ENCODE measurements at places on chromosomes 1 and 21.
A peak's percentile ranks its signal among the peaks of the same experiment; 100 is the strongest.

DNA sequence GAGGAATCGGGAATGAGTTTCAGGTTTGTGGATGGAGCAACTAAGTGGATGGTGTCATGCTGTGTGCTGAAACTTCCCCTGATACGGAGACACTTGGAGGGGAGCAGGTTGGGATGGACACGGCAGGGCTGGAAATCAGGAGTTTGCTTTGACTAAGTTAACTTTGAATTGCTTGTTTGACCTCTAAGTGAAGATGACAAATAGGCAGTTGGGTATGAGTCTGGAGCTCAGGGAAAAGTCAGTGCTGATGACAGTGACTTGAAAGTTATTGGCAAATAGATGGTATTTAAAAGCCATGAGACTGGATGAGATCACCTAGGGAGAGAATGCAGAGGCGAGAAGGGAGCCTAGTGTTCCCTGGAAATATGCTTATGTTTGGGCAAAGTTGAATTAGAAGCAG, 12.8 kb upstream of the ZSCAN20 start:
- no peak for DNase-seq

DNA sequence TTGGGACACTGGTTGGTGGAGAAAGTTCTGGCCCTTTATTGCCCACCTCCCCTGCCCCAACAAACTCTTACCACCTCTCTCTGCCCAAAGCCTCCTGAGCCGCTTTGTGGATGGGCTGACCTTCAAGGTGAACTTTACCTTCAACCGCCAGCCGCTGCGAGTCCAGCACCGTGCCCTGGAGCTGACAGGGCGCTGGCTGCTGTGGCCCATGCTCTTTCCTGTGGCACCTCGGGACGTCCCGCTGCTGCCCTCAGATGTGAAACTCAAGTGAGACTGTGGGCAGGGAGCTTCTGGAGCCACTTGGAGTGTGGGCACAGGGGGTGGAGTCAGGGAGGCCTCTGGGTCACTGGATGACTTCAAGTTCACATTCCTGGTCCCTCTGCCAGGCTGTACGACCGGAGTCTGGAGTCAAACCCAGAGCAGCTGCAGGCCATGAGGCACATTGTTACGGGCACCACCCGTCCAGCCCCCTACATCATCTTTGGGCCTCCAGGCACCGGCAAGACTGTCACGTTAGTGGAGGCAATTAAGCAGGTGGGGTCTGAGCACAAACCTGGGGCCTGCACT, 12.5 kb downstream of the RHOC start:
- DNase-seq = no peak

GRCh38 chr1:214991691-214992315, 90.7 kb upstream of the KCNK2 start:
- no peak for DNase-seq

GRCh38 chr1:232990176-232991128, 40.0 kb downstream of the NTPCR start:
- no peak for DNase-seq

DNA sequence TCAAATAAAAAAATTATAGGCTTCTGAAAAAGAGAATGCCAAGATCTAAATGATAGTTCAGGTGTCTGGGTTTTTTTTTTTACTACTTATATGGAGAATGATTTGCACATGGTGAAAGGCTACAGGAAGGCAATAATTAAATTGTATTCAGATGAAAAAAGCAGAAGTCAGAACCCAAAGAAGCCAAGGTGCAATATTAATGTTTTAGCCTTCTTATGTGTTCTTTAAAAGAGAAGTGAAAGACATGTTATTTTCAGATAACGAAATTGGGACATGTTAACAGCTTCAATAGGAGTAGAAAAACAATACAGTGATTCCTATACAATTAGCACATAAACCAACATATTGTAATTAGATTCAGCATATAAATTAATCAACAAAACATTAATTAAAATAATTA, 452.9 kb upstream of the PRMT6 start:
- no peak for DNase-seq

DNA sequence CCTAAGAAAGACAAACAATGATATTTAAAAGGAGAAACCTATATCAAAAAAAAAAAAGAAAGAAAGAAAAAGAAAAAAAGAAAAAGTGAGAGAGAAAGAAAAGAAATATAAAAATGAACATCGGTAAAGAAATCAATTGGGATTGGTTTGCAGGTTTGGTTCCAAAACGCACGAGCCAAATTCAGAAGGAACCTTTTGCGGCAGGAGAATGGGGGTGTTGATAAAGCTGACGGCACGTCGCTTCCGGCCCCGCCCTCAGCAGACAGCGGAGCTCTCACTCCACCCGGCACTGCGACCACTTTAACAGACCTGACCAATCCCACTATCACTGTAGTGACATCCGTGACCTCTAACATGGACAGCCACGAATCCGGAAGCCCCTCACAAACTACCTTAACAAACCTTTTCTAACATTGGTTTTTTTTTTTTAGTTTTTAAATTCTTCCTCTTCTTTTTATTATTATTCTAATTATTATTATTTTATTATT, 11.7 kb downstream of the LHX9 start:
- DNase-seq = no peak

GRCh38 chr1:56268519-56269140, 310.7 kb downstream of the PLPP3 start:
- DNase-seq = no peak

DNA sequence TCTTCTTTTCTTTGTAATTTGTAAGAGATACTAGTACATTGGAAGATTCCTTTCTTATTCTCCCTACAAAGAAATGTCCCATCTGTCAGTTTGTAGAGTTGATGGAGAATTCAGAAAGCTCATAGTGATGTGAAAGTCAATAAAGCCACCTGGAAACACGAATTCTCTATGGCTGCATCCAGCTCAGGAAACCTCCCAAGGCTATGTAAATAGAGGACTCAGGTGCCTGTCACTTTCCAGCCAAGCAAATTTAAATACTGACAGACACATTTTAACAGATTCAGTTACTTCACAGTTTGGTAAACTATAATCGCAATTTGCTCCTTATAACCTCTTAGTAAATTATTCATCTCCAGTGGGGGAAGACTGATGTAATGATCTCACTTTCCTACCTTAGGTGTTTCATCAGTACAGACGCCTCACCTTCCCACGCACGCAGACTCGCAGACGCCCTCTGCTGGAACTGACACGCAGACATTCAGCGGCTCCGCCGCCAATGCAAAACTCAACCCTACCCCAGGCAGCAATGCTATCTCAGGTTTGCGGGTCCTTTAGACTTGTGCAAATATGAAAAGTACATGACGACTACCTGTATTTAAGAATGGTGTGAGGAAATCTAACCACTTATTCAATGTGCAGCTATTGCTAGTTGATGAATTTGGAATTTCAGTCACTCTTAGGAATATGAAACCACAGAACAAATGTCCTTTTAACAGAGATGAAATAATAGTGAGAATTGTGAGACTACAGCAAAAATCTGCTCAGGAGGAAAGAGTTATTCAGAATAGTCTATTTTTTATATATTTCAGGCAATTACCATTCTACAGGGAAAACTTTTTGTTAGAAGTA, 60.6 kb downstream of the PTPRC start:
- DNase-seq = peak; percentile 60

GRCh38 chr1:201982623-201983379, at the start of gene RNPEP:
RNPEP (plus strand) TSS chr1:201982648; CDS start chr1:201982667, 19 bp downstream.
- DNase-seq = peak; percentile 80

GRCh38 chr1:115198938-115199337, 109.6 kb upstream of the TSPAN2 start:
- DNase-seq = no peak

DNA sequence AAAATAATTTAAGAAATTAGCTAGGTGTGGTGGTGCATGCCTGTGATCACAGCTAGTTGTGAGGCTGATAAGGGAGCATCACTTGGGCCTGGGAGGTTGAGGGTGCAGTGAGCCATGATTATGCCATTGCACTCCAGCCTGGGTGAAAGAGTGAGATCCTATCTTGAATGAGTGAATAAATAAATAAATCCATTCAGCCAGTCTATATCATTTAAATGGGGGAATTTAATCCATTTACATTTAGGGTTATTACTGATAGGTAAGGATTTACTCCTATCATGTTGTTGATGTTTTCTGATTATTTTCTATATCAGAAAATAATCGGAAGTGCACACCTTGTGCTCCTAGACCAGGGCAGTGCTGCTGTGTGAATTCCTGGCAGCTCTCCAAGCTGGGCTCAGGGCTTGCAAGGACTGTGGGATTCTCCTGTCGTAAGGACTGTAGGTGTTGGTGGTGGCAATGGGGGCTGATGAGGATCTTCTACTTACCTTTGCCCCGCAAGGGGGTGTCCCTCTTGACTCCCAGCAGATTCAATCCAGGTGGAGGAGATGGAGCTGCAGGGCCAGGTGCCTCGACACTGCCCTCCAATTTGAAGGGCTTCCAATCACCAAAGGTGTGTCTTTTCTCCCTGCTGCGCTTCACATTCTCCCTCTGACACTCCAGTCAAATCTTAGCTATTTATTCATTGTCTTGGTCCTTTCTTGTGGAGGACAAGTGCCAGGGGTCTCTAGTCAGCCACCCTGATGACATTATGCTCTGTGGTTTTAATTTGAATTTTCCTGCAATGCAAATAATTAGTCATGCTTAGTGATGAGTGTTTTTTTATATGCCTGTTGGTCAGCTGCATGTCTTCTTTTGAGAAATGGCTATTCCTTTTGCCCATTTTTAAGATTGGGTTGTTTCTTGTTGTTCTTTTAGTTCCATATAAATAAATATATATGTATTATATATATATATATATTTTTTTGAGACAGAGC, 14.1 kb upstream of the TRAPPC10 start:
- no peak for DNase-seq

- no peak for DNase-seq
Measured at GRCh38 chr1:15343729-15344128, 66.0 kb upstream of the EFHD2 start.

GRCh38 chr1:41525891-41526587, 41.6 kb upstream of the EDN2 start:
- DNase-seq = no peak

DNA sequence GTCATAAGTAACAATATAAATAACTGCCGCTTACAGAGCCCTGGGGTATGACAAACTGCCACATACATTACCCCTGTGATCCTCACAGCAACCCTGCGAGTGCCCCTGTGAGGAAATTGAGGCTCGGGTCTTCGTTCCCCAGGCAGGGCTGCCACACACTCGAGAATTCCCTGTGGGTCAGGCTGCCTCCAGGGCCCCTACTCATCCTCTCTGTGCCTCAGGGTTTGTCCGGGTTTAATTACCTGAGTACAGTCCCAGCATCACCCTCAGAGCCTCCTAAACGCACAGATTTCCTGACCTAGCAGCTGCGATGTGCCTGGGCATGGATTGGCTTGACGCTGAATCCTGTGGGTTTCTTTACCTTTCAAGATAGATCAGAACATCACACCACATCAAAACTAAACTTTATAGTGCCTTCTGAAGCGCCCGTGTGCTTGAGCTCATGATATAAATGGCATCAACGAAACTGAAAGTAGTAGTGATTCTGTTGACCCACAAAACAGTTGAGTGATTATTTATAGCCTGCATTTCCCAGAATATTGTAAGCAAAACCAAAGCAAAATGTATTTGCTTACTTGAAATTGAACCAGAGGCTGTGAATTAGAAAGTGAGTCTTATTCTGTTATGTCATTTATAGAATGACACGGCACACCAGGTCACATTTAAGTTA, 14.0 kb downstream of the SLC37A1 start:
- no peak for DNase-seq

DNA sequence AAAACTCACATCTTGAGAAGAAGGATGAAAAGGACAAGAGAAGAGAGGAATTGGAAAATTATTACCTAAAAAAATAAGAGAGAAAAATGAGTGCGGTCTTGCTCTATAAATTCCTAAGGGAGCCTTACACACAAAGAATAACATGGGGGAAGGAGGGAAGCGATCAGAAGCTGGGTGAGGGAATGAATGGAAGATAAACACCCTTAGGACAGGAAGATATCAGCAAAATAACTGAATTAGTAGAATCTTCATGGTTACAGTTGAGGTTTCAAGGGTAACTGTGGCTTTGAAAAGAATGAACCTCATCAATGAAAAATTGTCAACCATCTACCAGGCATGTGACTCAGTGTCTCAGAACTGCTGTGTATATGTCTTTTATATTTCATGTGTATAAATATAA, 192.5 kb upstream of the FOXD3 start:
- no peak for DNase-seq

DNA sequence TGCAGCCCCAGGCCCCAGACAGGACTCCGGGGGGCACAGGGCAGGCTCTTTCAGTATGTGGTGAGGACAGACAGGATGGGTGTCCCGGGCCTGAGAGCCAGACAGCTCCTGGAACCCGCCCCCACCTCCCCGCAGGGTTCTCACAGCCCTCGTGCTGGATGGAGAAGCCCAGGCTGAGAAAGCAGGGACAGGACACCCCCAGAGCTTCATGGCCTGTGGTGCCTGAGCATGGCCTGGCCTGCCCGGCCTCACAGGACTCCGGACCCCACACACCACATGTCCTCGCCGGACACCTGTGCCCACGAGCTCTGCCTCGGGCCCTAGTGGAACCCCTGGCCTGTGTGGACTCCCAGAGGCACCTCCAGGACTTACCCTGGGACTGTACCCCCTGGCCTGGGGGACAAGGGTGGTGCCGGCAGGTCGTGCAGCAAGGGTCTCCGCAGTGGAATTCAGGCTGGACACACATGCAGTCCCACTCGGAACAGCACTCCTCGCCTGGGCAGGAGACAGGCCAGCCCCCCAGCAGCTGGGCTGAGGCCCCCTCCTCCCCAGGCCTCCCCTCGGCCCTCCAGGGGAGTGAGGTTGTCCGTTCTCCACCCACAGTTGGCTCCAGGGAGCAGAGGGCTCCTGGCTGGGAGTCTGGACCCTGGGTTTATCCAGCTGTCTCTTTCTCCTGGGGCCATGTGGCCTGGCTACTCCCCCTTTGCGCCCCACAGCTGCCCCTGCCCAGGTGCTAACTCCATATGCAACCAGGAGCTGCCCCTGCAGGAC, 1.2 kb downstream of the TNFRSF18 start:
- no peak for DNase-seq

Measured in NCI-H146 (cell line).